ENCODE measurements at places on chromosomes 7 and 10.
A peak's percentile ranks its signal among the peaks of the same experiment; 100 is the strongest.

GRCh38 chr7:30815951-30816644, 44.9 kb downstream of the MINDY4 start:
- DNase-seq: no peak

DNA sequence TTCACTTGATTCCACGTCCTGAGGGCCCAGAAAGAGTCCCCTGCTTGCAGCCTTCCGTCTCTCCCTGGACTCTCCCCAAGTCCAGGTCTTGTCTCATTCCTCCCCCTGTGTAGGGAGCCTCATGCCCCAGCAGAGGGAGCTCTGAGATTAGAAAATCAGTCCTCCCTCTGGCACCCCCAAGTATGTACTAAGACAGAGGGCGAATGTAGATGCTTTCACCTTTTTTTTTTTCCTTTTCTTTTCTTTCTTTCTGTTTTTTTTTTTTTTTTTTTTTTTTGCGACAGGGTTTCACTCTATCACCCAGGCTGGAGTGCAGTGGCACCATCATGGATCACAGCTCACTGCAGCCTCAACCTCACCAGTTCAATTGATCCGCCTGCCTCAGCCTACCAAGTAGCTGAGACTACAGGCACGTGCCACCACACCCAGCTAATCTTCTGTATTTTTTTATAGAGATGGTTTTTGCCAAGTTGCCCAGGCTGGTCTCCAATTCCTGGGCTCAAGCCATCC, 10.3 kb downstream of the SFXN3 start:
- DNase-seq: peak; percentile 85

- no peak for DNase-seq
These were observed 662 bp downstream of the POLR3A start for GRCh38 chr10:78028438-78029268.

DNA sequence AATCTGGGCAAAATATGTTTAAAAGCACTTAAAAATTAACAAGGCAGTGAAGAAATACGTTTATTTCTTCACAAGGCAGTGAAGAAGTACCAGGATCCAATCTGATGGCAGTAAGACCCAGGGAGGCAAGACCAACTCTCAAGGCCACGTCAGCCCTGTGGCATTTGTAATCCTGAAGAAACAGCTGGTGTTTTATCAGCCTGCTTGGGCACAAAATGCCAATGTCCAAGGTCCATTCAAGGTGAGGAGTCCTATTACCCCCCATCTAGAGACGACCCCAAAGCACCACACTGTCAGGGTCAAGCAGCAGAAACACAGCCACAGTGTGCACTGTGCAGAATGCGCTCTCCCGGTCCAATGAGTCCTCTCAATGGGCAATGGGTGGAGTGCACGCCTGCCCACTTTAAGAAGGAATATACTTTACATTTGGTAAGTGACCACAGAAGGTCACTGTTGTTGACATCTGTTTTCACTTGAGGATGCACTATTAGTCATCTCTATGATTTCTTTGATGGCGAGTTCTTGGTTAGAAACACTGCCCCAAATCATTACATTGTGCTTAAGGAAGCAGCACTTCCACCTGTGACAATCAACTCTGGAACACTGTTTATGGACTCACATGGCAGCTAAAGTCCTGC, 12.8 kb downstream of the CPXM2 start:
- DNase-seq: no peak

DNA sequence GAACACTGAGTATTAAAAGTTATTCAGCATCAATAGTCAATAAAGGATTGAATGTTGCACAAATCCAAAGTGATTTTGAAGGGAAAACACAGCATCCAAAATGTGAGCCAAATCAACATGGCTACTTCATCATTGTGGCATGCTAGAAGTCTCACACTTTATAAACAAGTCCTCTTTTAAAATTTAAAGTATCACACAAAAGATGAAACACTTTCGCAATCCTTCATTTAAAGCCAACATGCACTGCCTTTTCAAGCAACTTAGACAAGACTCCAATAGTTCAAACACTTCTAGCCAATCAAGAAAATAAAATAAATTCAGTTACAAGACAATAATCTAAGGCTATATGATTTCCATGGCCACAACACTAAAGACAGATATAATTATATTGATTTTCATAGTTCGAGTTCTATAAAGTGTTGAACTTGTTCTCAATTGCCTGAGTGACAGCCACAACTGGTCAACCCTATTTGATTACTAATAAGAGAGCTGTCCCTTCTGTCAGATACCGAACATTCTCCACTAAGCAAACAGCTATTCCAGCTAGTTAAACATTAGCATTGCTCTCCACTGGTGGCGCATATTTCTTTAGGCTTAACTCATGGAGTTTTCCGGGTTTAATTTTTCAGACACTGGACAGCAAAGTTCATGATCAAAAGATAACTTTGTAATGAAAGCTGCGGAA, 8.3 kb downstream of the EBF3 start:
- no peak for DNase-seq

DNA sequence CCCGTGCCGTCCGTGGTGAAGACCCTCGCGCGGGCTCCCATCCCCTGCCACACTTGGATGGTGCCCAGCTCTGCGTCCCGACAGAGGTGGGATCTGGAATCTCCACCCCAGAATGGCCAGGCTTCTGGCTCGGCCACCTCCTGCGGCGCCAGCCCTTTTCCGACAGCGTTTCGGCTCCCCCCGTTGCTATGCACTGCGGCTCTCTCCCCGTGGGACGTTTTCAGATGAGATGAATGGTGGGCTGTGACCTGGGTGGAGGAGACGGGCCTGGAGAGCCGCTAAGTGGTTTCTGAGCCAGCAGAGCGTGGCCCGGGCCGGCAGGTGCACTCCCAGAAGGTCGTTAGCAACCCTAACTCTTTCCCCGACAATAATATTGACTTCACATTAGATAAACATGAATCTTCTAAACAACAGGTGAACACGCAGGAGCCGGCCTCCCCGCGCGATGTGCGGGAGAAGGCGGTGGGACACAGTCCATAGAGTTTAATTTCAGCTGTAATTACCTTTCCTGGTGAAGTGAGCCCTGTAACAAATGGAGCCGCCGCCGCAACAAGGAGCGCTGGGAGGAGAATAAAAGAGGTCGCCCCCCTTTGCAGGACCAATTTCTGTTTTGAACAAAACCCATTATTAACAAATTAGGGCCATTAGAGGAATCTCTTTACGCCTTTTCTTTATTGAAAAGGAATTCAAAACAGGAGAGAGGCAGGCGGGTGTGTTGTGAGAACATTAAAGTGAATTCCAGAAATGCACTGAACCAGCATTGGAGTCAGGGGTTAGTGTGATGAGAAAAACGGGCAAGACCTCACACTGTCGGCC, 294.3 kb upstream of the PFKP start:
- DNase-seq: no peak

GRCh38 chr10:1620803-1621202, 116.5 kb downstream of the ADARB2 start:
- DNase-seq: no peak

All from HAP-1 (cell line).